Chondrocyte (in vitro differentiated cells): ENCODE measurements at places on chromosomes 7 and 10.

DNA sequence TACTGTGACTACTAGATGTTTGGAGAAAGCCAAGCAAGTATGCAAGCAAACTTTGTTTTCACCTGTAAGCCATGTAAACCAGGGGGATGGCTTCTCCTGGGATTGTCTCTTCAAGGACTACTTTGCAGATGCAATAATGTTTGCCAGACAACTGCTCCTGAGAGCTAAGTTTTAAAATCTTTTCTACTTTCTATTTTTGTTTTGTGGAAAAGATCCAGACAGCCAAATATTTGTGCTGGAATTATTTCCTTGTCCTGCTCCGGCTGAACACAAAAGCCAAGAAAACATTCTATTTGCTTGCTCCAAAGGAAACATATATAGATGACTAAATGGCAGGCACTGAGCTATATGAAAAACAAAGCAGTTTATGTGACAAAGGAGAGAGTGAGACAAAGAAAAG, 51.6 kb downstream of the TFPI2 start:
- no peak for DNase-seq

GRCh38 chr10:119521443-119522204, 20.9 kb downstream of the RGS10 start:
- DNase-seq = peak; percentile 10

DNA sequence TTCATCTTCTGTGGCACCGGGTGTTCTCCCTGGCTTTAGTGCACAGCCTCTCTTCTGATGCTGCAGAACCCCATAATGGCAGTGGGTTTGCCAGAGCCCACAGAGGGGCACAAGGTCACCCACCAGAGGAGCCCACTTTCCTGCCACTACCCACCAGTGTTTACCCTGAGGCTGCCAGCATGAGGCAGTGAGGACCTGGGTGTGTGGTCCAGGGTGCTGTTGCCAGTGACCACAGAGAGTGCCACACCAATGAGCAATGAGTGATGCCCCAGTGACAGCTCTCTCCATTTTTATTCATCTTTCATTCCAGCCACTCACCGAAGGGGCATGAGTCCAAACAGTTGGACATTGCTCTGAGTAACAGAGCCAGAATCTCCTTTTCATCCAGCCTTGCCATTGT, 34.8 kb downstream of the MTURN start:
- DNase-seq = no peak

- DNase-seq = no peak
Observed at GRCh38 chr10:80276335-80276734, 13.1 kb downstream of the MAT1A start.

GRCh38 chr10:45265996-45266395, 49.4 kb downstream of the OR13A1 start:
- DNase-seq = no peak

- DNase-seq = peak; percentile 62
Observed at GRCh38 chr10:1156921-1157614, 100.9 kb downstream of the WDR37 start.

DNA sequence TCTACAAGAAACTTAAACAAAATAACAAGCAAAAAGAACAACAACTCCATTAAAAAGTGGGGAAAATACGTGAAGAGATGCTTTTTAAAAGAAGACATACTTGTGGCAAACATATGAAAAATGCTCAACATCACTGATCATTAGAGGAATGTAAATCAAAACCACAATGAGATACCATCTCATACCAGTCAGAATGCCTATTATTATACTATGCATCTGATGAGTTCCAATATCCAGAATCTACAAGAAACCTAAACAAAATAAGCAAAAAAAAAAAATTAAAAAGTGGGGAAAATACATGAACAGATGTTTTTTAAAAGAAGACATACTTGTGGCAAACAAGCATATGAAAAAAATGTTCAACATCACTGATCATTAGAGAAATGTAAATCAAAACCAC, 29.6 kb upstream of the AKR1C3 start:
- DNase-seq = no peak

DNA sequence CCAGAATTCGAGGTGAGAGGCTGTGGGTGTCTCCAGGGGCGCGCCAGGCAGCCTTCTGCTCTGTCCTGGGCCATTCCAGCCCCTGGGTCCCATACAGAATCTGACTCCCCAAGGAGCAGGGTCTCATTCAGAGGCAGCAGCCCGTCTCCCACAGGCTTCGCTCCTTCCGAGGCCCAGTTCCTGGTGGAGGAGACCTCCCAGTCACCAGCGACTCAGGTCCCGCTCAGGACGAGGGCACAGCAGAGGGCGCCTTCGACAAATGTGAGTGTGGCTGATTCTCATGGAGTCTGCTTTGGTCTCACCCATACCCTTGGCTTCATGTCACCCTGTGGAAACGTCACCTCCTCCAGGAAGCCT, 81.8 kb upstream of the GPR26 start:
- DNase-seq = no peak

DNA sequence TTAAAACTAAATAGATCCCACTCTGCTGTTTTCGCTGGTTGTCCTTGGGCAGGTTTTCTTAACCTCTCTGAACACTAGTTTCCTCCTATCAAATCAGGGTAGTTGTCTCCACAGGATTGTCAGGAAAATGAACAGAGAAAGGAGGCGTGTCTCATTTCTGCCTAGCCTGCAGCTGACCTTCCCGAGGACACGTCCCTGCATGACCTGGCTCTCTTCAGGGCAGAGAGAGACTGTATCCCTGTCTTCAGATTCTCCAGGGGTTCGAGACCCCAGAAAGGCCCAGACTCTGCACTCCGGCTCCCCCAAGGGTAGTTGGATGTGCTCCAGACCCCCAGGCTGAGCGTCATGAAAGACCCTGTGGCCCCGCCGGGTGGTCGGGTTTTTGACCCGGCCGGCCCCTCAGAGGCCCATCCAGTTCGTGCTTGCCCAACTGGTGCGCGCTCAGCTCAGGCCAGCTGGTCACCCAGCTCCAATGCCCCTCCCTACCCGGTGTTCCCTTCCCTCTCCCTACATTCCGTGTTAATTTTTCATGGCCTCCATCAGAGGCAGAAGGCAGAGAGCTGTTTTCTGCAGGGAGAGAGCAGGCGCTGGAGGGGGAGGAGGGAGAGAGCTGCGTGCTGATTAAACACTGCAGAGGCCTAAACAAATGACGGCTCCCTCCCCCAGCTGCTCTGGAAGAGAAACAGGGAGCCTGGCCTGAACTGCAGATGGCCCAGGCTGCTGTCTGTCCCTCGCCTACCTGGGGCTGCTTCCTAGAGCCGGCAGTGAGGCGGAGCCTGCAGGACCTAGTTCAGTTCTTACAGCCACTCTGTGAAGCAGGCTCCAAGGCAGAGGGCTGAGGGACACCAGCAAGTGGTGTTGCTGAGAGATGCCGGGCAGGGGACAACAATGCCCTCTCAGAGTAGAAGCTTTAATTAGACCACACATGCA, 86.2 kb upstream of the PPIF start:
- DNase-seq = no peak

DNA sequence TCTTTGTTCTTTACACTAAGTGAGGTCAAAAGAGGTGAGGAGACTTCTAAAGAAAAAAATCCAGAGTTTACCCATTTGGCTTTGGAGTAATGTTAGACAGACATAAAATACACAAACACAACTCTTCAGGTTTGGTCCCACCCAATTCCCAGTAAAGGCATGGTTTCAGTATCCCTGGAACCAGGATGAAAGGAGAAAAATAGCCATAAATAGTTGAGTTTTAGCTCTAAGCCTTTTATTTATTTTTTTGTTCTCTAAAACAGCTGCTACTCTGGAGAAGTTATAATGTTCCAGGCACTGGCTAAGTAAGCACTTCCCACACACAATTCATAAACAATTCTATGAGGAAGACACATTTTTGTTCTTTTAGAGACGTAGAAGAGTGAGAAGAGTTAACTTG, 4.0 kb downstream of the ABCB1 start:
- no peak for DNase-seq

DNA sequence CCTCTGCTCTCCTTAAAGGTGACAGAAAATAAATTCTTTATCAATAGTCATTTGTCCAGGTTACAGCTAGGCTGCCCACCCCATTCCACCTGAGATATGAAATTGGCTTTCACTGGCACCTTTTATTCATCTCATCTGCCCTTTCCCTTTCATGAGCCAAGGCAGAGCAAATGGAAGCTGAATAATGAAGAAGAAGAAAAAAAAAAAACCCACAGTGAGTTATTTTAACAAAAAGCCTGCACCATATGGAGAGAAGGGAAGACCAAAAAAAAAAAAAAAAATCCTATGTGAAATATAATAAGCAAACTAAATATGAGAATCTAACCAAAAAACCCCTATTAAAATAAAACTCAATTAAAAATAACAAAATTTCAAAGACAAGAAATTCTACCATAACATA, 59.2 kb downstream of the CHCHD3 start:
- DNase-seq = no peak

DNA sequence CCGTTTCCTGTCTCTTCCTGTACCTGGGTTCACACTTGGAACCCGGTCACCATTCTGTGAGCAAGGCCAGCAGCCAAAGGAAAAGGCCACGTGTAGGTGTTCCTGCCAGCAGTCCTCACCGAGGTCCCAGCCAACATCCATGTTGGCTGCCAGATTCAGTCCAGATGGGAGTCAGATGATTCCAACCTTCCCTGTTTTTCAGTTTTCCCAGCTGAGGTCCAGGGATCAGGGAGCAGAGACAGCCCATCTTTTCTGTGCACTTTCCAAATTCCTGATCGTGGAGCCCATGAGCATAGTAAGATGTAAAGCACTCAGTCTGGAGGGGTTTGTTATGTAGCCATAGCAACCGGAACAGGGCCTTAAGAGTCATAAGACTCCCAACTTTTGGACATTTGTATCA, 3.9 kb upstream of the PVRIG start:
- no peak for DNase-seq

DNA sequence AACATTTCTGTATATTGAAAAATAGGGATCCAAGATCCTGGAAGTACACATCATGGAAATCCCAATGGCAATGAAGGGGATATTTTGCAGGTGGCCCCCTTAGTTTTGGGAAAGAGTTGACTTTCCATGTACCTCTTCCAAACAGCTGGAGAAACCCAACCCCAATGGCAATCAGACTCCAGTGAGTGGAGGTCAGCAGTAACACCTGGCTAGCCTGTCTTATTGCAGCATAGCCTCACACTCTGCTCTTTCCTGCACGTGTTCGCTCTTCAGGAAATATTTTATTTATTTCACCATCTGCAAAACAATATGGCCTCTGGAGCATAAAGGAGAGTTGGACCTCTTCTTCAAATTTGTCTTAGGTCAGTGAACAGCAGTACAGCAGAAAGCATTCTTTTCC, 340.0 kb upstream of the NRP1 start:
- no peak for DNase-seq

GRCh38 chr10:71225291-71226058, 13.1 kb downstream of the UNC5B start:
- DNase-seq = peak; percentile 60

DNA sequence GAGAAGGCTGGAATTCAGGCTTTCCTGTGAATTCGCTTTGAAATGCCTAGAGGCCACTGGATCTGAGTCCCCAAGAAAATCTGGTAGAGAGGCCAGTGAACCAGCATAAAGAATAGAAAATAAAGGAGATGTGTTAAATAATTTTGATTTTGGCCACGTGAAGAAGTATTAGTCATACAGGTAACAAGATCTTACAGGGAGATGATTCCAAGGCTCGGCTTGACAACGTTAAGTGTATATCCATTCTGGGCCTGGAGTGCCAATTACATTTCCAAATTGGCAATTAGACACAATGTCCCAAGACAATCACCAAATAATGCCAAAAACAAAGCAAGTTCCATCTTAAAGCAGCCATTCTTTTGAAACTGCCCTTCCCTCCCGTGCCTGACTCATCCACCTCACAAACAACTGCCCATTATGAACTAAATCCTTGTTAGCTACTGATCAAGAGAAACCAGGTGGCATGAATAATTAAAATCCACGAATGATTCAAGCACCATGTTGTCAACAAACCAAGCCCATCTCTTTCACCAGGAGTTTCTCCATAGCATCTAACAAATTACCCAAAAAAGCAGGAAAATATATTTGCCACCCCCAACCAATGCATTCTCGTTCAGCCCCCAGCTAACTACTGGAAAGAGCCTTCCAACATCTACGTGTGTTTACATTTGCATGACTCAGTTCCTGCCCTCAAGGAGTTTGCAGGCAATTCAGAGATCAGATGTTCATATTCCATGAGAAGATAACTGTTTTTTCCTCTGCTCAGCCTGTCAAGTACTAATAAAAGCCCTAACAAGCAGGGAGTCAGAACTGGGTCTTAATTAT, 8.5 kb downstream of the KCNMA1 start:
- DNase-seq = no peak

GRCh38 chr7:12493407-12493806, 77.1 kb upstream of the SCIN start:
- DNase-seq = no peak

DNA sequence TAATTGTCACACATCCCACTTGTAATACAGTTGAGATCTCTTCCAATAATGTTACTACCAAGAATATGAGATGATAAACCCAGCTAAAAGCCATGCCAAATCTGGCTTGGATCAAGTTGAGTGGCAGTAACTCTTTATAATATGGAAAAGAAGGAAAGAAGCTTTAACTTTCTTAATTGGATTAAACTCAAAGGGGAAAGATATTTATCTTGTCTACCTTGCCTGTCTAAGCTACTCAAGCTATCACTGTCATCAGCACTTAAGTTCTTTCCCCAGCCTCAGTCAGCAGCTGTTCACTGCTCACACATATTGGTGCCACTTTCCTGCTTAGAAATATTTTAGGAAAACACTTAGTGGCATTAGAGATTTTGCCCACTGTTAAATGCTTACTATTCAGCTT, 350.7 kb downstream of the IPMK start:
- no peak for DNase-seq

DNA sequence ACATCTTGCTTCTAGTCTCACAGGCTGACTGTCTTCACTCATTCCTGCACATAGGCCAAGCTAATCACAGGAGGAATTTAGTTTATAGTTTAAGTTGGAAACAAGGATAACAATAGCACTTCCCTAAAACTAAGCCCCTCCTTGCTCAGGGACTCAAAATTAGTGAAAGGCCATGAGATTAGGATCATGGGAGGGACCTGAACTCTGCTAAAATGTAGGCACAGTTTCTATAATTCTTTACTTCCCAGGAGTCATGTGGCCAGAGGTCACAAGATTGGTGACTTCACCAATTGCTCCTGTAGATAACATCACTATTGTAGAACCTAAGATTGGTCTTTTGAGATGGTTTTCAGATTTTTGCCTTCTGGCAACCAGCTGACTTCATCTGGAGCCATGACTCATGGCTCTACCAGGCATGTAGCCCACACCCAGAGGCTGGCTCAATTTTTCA, 14.8 kb upstream of the UPP1 start:
- no peak for DNase-seq

DNA sequence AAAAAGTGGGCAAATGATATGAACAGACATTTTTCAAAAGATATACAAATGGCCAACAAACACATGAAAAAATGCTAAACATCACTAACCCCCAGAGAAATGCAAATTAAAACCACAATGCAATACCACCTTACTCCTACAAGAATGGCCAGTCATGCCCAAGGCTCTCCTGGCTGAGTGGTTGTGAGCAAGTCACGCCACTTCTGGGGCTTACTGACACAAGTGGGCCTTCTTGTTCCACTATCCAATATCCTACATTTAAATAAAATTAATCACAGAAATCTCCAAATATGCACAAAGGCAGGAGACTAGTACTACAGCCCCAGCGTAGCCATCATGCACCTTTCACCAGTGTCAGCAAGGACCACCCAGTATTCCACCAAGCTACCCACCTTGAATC, 181.9 kb downstream of the TNS3 start:
- DNase-seq = no peak
